ENCODE measurements at places on chromosomes 5 and 9.

GRCh38 chr9:3520564-3520963 lies 5.2 kb downstream of the RFX3 start:
- no peak for DNase-seq

DNA sequence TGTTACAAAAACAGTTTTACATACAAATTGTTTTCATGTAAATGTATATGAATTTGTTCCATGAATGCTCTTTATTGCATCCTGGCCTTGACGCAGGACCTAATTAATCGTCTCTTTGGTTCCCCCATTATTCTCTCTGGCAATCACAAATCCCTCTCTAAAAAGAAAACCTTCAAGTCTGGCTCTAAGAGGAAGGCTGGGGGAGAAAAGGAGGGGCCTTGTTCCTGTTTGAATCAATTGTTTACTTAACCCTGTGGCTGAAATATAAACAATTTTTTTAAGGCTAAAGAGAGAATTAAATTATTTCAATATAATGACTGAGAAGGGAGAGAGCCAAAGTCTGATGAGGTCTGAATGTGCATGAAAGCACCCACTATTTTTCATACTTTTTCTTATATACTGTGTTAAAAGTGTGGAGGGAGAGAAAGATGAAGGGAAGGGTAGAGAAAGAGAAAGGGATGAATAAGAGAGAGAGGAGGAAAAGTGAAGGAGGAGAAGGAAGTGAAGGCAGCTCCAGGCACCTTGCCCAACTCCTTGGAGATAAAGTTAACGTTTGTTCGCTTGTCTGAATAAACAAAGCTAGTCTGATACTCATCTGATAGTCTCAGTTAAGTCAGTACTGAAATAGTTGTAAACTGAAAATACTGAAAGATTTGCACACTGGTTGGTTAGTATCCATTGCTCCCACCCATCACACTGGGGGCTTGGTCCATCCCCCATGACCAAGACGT lies 116.4 kb upstream of the SPDL1 start:
- DNase-seq, result no peak

DNA sequence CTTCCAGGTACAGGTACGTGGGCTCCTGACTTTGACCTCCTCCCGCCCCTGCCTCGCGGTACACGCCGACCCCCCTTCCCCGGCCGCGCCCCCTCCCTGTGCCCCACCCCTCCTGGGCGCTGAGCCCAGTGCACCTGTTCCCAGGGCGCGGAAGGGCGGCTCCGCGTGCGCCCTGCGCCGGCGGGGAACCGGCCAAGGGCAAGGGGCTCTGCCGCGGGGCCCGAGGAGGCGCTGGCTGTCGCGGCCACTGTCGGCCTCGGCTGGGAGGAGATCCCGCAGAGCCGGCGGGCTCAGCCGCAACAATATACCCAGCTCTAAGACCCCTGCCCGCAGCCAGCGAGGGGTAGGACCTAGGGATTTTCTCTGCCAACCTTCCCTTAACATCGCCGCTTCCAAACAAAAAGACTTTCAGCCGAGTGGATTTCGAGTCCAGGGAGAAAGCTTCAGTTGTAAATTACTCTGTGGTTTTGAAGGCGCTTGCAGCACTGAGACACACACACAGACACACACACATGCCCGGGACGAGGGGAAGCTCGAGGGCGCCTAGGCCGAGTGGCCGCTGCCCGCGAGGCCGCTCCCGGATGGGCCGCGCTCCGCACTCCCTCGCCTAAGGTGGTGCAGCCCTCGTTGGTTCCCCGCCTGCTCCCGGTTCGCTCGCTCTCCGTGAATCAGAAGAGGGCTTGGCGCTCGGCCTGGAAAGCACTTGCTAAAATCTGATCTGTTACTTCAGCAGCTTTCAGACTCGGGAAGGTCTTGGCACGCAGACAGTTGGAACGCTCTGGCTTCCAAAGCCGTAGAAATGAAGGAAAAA lies 1.2 kb downstream of the FGF18 start:
- DNase-seq, result no peak

DNA sequence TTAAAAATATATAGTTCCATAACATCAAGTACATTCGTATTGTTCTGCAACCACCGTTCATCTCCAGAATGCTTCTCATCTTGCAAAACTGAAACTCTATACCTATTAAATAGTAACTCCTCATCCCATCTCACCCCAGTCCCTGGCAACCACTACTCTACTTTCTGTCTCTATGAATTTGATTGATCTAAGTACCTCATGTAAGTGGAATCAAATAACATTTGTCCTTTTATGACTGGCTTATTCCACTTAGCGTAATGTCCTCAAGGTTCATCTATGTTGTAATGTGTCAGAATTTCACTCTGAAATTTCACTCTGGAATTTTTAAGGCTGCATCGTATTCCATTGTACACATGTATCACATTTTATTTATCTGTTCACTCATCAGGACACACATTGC lies 132.1 kb upstream of the RUSC2 start:
- DNase-seq, result no peak

- no peak for DNase-seq
These were observed 7.7 kb upstream of the CPEB4 start for GRCh38 chr5:173880306-173880985.

- DNase-seq, result no peak
These were observed 923 bp upstream of the ZBTB5 start for GRCh38 chr9:37466037-37466709.

DNA sequence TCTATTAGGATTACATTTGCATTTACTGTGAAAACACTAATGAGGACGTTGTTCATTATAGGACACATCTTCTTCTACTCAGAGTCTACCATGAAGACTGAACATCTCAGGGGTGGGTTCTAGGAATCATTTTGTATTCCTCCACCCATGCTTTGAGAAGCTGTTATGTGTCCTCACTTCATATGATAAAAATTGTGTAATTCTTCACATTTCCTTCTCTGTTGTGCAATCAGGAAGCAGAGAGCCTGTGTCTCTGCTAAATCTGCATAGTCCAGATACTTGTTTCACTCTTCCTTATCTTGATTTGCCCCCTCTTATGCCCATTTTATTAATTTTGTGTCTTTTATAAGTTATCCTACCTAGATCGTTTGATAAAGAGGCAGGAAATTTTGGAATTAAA lies 97.8 kb upstream of the IQGAP2 start:
- no peak for DNase-seq

DNA sequence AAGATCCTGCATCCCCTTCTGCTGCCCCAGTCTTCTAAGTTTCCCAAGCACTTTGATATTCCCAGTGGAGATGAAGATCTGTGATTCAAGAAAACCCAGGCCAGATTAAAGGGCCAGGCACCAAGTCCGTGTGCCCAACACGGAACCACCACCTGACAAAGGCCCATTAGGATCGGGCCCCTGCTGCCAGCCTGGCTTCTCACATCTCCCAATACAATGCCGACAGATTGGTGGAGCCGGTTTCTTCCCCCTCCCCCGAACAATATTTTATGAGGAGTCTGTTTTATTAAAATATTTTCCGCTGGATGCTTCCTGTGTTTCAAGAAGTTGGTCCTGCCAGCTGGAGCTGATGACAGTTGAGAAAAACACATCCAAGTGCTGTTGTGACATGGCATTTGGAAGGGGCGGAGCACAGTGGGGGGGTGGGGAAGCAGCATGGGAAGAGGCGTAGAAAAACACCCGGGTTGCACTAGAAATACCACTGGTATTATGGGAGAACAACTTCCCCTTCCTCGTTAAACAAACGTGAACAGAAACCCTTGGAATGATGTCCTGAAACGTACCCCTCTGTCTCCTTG lies 45.0 kb downstream of the CRB2 start:
- DNase-seq, result no peak

DNA sequence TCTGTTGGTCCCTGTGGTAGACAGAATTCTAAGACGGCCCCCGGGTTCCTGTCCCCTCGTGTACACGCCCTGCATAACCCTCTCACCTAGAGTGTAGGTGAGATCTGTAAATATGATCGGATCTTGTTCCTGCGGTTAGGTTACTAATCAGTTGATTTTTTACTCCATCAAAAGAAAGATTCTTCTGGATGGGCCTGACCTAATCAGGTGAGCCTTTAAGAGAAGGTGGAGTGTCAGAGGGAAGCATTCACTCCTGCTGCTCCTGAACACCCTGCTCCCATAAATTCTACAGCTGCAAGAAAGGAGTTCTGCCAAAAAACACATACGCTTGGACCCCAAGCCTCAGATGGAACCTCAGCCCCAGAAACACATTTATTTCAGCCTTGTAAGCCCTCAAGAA lies 15.6 kb upstream of the FUBP3 start:
- no peak for DNase-seq

- no peak for DNase-seq
These were observed 2.6 kb downstream of the CCDC183 start for GRCh38 chr9:136798708-136799078.

DNA sequence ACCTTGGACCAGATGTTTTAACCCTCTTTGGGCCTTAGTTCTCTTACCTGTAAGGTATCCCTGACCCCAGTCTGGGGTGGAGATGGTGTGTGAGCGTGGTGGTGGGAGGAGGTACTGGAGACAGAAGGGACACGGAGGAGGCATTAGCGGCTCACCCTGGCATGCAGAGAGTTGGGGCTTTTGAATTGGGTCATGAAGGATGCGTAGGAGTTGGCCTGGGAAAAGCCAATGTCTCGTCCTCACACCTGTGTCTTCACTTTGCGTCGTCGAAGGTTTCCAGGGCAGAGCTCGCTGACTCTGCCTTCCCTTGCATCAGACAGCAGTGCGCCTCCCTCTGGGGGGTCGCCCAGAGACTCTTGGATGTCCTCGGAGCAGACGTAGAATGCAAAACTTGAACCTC lies 11.2 kb downstream of the RXRA start:
- no peak for DNase-seq

Data from activated CD8-positive, alpha-beta memory T cell treated with anti-CD3 and anti-CD28 coated beads for 4 hours (primary cell).